ENCODE measurements at places on chromosomes 12 and 14.

- DNase-seq, result no peak
Observed at GRCh38 chr14:90388982-90389381, 7.8 kb upstream of the CALM1 start.

DNA sequence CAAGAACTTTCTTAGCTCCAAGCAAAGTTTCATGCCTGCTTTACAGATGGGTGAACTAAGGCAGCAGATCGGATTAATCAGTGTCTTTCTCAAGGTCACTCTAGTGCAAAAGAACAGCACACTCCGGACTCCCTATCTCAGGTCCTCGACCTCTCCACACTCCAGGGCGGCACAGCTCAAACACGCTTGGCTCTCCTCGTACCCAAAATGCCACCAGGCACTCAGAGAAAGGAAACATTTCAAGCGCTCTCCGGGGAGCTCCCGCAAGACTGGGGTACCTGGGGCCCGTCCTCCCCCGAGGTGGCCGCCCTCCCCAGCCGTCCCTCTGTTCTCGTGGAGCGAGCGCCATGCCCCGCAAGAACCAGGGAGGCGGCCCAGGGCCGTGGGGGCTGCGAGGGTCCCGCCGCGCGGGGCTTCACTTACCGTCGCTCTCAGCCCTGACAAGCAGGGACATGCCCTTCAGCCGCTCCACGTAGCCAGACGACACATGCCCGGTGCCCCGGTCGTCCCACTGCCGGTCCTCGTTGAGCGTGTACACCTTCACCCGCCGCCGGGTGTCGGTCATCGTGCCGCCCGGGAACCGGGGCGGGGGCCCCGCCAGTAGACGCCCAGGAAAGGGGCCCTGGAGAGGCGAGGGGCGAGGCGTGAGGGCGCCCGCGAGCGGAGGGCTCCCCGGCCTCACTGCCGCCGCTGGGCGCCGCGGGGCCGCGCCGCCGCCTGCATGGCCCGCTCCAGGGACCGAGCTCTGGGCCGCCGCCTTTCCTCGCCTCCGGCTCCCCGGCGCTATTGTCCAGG, 830 bp downstream of the PPP4R3A start:
- peak; percentile 29 for DNase-seq

DNA sequence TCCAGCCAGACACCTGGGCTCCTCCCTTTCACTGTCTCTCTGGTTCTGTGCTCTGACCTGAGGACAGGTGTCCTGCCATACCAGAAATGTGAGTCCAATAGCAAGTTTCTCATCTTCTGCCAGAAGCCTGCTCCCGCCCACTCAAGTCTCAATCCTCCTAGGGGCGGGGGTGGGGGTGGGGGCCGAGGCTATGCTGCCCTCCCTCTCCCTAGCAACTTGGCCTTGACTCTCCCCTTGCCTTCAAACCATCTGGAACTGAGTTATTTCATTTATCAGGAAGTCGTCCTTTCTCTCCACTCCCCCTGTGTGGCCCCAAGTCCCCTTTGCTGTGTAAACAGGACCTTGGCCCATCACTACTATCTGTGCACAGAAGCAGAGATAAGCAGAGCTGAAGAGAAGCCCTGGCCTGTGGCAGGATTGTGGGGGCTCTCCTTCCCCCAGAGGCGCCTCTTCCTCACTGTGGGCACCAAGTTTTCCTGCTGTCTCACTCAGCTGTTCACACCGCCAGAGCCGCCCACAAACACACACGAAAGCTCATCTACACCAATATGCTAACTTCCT, 117.1 kb downstream of the DPF3 start:
- no peak for DNase-seq

GRCh38 chr12:26573225-26573909, 259.6 kb downstream of the ITPR2 start:
- no peak for DNase-seq

GRCh38 chr12:31002999-31003398, 70.7 kb upstream of the DDX11 start:
- DNase-seq, result no peak

GRCh38 chr12:112194601-112195247, 69.4 kb downstream of the TRAFD1 start:
- DNase-seq, result no peak

GRCh38 chr14:32524609-32525375, 195.7 kb downstream of the AKAP6 start:
- DNase-seq, result no peak

DNA sequence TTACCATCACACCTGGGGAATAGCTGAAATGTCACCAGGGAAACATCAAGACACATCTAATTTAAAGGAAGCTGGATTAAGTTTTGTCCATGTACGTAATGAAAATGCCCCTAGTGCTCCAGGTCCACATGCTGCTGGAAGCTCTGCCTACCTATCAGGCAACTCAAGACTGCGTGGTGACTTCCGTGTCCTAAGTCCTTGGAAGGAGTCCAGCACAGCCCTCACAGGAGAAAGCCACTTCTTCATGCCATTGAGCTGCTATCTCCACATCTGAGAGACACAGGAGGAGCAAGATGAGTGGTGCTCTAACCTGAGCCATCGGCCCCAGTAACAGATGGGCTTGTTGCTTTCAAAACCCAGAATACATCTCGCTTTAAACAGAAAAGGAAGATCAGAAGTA, 316.4 kb downstream of the DPF3 start:
- no peak for DNase-seq

DNA sequence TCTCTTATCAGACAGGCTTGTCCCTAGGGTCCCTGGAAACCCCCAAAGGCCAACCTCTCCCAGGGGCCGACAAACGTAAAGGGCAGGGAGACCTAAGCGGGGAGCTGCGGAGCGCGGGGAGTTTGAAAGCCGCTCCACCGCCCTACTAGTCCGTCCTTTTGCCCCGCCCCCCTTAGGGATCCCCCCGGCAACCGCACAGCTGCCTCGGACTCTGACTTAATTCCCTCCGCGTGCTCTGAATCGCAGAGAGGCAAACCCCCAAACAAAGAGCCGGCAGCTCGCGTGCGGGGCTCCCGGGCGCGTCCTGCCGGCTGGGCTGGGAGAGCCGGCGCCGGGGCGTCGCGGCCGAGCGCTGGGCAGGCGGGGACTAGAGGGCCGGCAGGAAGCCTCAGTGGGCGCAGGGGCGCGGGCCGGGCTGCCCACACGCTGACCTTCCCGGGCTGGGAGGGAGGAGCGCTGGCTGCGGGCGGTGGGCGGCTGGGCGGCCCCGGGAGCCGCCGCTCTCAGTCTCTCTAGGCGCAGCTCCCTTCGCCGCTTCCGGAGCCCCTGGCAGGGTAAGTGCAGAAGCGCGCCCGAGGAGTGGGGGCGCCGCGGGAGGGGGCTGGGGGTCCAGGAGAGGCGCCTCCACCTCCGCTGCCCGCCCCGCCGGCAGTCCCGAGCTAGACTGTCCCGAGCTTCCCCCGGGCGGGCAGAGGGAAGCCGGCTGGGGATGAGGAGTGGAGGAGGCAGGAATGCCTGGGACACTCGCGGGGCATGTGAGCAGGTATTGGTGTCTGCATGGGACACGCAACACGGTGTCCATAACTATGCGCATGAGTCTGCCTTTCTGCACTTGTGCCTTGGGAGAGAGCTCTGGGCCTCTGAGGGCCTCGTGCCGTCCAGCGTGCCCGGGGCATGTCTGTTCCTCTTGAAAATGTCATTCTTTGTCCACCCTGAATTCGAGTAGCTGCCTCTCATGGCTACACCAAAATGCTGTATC, at the start of gene TSPAN11:
TSPAN11 (plus strand) TSS at position 506 of the 979 bp plus-strand sequence. CDS start 27,244 bp downstream, outside the sequence.
- peak; percentile 5 for DNase-seq

DNA sequence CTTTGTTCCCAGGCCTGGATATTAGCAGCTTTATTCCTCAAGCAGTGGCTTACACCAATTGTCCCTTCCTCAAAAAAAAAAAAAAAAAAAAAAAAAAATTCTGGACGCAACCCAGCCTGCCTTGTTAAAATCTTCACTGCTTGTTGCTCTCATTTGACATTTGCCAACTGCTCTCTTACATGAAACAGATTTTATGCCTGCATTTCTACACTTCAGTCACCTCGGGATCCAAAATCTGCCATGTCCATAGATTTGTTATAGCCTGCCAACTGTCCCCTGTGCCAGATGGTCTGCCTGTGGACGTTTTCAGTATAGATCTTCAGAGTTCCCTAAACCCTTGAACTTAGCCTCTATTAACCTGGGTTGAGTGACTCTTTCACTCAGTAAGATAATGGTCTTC, 651.5 kb downstream of the FSCB start:
- no peak for DNase-seq

DNA sequence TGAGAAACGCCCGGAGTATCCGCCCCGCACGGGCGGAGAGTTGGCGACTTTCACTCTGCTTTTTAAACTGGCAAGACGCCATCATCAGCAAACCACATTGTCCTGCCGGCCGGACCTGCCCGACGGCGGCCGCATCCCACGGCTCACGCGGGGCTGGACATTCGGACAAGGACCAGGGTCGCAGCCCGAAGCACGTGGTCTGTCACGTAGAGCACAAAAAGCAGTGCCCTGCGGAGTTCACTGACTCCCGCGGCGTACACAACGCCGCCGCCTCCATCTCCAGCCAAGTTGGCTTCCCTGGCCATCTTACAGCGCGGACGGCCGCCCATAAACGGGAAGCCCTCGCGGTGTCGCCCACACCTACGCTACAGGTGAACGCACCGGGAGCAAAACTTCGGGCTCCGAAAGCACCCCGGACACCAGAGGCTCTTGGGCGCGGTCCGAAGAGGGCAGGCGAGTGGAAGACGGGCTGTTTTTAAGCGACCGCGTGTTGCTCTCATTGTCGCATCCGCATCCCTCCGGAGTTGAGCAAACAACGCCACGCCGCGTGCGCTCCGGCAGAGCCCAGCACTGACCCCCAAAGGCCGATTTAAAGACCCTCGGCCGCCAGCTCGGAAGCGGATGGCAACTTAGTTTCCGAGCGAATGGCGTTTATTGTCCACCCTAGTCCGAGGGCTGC, 966 bp downstream of the SINHCAF start:
- peak; percentile 32 for DNase-seq

GRCh38 chr14:36662543-36663403, 1.1 kb downstream of the PAX9 start:
- DNase-seq, result no peak

DNA sequence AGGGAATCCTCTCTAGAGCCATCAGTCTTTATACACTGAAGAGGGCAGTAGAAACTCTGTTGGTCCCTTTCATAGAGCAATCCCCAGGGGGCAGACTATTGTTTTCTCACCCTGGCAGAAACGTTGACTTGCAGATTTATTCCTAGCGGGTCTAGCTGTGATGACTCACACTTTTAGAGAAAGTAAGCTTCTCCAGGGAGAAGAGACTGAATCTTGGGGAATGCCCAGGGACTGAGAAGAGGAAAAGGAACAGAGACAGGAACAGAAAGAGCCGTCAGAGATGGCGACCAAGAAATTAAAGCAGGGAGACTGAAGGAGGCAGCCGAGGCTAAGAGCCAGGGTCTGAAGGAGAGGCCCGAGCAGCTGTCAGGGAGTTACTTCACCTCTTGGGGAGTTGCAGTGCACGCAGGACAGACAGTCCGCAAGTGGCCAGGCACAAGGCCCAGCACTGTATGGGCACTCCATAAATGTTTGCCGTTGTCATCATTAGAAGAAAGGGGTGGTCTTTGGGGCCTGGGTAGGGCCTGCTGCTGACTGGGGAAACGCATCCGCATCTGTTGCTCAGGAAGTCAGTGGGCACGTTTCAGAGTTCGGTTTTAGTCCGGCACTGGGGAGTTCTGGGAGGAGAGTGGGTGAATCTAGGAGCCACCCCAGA, 13.0 kb downstream of the PLEKHG6 start:
- DNase-seq, result no peak

DNA sequence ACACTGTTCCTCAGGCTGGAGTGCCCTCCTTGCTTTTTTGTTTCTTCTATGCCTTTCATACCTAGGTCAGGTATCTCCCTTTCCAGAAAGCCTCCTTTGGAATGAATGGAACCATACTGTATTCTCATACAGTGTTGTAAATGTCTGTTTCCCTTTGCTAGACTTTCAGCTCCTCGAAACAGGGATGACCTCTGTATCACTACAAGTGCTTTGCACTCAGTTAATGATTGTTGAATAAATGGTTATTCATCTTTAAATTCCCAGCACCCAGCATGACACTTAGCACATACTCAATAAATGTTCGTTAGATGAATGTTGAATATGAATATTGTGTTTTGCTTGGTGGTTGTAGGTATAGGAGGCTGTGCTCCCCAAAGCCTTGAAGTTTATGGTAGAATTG, 5.9 kb upstream of the TULP3 start:
- DNase-seq, result no peak

DNA sequence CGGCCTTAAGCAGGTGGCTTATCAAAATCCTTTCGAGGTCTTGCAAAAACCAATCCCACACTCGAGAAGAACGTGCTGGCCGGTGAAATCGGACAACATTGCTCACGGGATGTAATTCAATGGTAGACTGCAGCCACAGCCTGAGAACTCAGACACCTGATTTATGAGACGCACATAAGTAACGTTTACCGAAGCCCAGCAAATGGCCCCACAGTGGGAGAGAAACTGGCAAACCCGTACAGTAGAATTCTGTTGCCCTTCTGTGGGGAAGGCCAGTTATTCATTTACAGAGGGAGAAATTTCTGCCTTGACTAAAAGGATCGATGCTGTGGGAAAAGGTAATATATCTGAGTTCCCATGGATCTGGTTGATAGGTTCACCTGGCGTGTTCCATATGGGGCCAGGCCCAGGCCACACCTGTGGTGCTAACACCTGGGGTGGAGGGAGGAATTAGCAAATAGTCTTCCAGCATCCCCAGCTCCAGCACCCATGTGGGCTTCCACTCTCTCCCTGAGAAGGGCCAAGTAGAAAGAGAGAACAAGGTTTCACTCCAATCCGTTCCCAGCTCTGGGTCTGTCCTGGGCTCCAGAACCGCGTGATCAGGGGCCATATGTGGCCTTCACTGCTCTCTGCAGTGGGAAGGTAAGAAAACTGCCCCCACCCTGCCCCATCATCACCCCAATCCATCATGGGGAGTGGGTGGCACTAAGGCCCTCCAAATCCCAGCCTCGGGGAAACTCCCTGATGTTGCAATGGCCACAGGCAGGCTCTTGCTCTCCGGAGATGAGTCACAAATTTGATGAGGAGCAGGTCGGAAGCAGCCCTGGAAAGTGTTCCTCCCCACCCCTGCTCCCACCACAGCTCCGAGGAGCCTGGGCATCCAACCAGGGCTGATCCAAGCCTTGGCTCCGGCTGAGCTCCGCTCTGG, 12.7 kb downstream of the BDKRB1 start:
- no peak for DNase-seq

DNA sequence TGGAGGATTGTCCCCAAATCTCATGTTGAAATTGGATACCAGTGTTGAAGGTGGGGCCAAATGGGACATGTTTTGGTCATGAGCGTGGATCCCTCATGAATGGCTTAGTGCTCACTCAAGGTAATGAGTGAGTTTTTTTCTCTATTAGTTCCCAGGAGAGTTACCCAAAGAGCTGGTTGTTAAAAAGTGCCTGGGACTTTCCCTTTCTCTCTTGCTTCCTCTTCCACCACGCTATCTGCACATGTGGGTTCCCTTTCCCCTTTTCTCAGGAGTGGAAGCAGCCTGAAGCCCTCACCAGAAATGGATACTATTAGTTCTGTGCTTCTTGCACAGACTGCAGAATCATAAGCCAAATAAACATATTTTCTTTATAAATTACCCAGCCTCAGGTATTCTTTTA, 465.4 kb downstream of the FSCB start:
- no peak for DNase-seq
